Non-pigmented ciliary epithelial cell (primary cell): ENCODE measurements at places on chromosomes 6 and 20.

DNA sequence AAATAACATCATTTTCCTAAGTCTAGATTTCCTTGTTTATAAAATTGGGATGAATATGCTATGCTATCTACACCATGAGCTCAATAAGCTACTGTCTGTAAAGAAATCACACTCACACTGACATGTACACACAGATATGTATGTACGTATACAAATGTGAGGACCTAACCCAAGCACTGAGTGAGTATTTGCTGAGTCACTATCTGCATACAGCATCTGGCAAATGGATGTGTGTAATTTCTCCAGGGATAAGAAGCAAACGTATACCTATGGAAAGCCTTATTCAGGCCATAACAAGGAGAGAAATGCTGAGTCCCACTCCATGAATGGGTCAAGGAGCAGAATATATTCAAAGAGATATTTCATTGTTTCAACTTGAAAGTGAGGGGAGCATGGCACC, 153.9 kb downstream of the LPA start:
- DNase-seq, result no peak

DNA sequence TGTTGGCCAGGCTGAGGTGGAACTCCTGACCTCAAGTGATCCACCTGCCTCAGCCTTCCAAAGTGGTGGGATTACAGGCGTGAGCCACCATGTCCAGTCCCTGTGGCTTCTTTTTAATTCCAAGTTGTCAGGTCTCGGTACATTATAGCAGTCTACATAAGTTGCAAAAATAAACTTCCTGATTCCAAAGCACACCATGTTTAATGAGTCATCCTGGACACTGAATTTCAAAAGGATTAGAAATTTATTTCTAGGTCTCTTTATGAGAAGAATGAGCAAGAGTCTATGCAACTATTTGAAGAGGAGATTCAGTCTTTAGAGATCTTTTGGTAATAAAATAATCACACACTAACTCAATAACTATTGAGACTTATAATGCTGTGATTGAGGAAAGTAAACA, 63.9 kb upstream of the MCHR2 start:
- DNase-seq, result no peak

DNA sequence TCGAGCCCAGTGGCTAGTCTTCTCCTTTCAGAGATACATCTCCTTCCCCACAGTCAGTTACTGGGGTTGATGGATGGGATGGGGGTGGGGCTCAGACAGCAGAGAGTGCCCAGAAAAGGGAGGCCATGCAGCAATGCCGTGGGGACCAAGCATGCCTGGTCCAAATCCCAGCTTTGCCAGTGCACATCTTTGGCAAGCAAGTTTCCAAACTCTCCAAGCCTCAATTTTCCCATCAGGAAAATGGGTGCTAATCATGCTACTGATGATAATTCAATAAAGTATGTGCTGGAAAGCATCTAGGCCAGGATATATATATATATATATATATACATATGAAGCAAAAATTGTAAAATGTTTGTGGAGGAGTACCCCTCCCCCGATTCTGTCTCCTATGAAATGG, 78.9 kb downstream of the CD40 start:
- no peak for DNase-seq

GRCh38 chr20:1576641-1577040, 19.1 kb upstream of the SIRPD start:
- no peak for DNase-seq

DNA sequence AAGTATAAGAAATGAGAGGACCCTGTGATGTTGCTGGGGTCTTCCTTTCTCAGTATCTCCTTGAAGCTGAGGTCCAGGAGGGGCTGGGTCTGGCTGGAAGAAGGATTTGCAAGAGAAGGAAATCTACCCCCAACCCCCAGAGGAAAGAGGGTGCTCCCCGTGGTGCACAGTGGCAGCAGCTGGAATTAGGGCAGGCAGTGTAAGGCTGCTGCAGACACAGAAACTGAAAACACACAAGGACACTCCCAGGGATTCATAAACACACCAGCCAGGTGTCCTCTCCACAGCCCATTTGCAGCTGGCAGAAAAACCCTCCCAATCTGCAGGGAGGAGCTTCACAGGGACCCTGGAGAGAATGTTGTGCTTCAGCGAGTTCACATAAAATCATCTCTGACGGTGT, 297.2 kb downstream of the CDH26 start:
- DNase-seq, result no peak

- no peak for DNase-seq
Observed at GRCh38 chr20:16695628-16696027, 34.2 kb upstream of the SNRPB2 start.

DNA sequence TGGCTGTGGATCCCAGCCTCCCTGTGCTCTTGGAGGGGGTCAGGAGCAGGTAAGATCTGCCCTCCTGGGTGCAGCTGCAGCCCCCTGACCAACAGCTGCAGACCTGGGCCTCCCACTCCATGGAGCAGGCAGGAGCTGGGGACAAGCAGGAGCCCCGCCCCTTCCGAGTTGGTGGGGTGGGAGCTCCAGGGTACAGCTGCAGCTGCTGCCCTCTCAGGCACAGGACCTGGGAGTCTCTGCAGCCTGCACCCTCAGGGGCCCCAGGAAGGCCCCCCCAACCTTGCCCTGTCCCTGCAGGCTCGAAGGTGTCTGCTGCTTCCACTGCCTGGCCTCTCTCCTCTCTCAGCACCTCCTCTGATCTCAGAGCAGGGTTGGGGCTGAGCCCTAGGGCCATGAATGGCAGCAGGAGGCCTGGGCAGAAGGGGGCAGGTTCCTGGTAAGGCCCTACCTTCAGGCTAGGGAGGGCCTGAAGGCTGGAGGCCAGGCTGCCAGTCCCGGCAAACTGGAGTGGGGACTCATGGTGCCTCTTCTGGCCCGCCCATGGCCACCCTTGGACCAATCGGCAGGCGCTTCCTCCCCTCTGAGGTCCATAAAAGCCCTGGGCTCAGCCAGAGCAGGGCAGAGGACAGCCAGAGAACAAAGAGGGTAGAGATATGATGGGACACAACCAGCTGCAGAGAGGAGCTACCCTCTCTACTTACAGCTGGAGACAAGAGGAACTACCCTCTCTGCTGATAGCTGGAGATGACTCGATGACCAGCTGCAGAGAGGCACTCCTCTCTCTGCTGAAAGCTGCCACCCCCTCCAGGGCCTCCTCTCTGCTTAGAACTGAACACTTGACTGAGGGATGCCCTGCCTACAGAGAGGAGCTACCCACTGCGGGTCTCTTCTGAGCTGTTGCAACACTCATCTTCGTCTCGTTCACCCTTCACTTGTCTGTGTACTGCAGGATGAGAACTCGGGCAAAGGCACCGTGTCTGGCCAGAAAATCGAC, 7.8 kb upstream of the PACSIN1 start:
- no peak for DNase-seq

GRCh38 chr6:148239215-148239614, 103.4 kb upstream of the SASH1 start:
- no peak for DNase-seq

DNA sequence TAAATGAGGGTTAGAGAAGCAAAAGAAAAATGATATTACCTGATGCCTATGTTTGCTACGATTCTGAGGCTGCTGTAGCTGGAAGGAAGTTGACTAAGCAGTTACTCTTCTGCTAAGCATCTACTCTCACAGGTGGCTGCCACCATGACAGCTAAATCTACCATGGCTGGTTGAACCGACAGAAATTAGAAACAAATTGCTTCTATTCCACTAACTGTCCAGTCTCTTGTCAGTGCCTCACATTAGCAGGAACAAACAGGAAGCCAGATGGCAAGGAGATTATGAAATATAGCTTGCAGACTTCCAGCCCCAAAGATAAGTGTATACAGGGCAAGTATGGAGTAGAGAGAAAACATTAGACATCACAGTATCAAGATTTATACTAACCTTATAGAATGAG, 59.4 kb upstream of the TMEM200A start:
- no peak for DNase-seq

- no peak for DNase-seq
Observed at GRCh38 chr6:43878127-43878634, 108.2 kb downstream of the VEGFA start.

DNA sequence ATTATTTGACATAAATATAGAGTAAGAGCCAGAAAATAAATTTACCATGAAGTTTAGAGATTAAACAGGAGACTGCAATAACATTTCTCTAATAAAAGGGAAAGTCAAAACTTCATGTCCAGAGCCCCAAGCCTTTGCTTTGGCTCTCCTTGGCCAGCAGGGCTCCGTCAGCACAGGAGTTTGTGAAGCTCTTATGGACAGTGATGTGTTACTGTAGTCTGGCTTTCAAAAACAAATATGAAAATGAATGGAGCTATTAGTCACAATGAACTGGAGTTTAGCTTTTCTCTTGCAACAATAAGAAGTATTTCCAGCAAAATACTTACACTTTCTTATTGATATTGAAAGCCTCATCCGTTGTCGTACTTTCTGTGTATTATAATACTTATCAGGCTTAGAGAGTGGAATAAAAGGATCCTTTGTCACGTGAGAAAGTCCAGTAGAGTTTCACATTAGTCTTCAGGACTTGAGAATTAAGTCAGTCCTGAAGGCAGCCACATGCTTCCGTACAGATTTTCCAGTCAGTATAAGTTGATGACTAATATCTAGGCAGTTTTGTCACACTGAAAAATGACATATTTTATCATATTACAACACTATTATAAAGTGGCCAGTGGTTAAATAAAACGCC, 117.0 kb upstream of the PRL start:
- no peak for DNase-seq

- DNase-seq, result no peak
Observed at GRCh38 chr6:104607501-104607900, 252.2 kb downstream of the HACE1 start.

- no peak for DNase-seq
Observed at GRCh38 chr6:108193131-108193530, 27.3 kb downstream of the NR2E1 start.

GRCh38 chr20:16474363-16474762, 98.9 kb downstream of the KIF16B start:
- DNase-seq, result no peak

- no peak for DNase-seq
Observed at GRCh38 chr6:167446046-167446445, 121.2 kb downstream of the TTLL2 start.

GRCh38 chr20:1397710-1398109, 4.9 kb upstream of the FKBP1A start:
- no peak for DNase-seq

- DNase-seq, result no peak
Observed at GRCh38 chr6:78910591-78911171, 43.3 kb downstream of the IRAK1BP1 start.

DNA sequence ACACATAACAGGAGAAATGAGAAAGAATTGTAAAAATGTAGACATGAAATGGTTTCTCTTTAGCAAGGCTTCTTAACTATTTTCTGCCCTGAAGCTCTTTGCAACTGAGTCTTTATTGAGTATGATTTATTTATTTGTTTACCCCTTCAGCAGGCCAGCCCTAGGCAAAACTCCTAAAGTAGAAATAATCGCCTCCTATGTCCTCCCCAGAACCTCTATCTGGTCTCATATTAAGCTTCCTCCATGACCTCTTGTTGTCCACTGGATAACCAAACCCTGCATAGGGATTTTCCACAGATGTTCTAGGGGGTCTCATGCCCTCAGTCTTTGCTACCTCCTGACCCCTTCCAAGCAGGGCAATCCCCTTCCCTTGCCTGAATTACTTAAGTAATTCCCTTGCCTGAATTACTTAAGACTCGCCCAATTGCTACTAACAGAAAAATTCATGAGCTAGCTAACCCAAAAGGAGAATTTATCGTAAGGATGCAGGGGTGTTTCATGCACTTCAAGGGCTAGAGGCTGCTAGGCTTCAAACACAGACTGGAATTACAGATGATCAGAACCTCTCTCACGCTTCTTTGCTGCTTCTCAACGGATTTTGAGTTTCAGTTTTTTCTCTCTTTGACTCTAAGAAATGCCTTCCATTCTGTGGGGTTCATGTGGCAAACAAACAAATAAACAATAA, 425.9 kb upstream of the RNF217 start:
- no peak for DNase-seq

DNA sequence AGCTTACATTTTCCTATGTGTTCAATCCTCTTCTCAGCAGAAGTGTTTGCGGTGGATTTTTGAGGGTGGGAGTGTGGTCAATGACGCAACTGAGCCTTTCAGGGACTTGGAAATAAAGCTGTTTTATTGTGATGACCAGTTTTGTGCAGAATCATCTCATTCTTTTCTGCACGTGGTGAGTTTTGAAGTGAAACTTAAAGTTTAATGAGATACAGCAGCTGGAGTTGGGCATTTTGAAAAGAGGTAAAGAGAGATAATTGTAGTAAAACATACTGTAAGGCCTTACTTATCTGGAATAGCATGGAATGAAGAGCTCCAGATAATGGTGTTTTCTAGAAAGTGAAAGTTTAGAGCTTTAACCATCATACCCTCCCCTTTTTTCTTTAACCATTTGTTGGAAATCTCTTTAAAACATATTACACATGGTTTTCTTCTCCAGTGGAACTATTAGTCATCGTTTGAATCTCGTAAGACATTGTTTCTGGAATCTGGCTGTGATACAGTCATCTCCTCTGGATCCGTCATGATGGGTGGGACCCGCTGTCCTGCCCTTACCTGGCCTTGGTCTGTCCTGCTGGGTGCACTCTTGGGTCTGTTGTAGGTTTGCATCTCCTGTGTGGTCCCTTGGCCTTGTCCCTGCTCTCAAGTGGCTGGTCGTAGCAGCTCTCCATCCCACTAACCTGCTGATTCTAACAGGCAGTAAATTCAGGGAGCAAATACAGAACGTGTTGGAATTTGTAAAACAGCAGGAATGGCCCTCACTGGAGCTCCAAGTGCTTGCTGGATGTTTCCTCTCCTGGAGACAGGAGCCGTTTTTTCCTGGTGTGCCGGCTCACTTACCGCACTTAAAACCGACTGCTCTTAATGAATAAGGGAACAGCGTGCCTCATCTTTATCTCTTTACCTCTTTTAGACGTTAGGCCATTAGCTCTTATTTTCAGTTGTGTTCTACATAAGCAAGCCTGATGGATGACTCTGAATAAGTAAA, 29.8 kb downstream of the UST start:
- peak; percentile 34 for DNase-seq

DNA sequence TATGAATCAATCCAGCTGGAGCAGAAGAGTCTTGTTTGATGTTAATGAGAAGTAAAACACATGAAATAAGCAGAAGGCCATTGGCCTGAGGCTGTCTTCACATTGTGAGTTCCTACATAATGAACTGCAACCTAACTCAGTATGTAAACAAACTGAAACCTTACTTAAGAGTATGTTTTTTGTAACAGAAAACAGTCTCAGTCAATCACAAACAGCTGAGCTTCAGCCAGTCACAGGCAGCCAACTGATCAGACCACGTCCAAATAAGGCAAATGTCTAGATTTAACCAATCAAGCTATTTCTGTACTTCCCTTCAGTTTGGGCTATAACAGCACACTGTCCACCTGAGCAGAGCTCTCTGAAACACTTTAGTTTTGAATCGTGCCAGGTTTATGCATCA, 234.7 kb downstream of the TRDN start:
- no peak for DNase-seq
